ENCODE measurements at places on chromosomes 6 and 20.

DNA sequence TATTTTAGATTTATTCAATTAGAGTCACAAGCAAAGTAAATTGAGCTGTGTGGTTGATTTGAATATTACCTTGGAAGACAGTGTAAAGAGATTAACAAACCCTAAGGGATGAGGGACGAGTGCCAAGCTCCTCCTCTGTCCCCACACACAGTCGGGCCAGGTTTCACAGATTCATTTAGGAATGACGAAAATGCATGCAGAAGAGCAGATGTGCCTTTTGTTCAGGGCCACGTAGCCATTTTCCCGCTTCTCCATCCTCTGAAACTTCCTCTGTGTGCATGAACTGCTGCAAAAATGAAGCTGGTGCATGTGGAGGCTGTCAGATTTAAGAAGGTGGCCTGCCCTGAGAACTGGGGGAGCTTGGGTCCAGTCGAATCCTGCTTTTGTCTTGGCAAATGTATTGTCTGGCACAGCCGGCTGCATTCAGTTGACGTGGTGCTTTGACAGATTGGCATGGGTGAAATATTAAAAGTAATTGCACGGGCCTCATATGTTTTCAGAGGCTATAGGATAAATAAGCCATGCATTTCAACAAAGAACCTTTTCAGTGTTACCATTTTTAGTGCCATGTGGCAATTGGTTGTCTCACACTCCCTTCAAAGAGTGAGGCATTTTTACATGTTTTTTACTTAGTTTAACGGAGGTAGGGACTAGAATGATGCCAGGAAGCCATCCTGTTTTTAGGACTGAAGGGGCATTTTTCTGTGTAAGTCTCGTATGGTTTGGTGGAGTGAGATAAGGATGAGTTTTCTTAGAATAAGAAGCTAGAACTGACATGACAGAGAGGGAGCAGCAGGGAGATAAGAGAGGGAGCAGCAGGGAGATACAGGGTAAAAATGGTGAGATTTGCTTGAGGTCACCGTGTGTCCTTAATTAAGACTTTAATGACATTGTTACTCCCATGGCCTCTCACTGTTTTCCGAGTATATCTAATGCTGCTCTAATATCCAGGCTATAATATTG is 361.1 kb downstream of the NRN1 start:
- no peak for DNase-seq

DNA sequence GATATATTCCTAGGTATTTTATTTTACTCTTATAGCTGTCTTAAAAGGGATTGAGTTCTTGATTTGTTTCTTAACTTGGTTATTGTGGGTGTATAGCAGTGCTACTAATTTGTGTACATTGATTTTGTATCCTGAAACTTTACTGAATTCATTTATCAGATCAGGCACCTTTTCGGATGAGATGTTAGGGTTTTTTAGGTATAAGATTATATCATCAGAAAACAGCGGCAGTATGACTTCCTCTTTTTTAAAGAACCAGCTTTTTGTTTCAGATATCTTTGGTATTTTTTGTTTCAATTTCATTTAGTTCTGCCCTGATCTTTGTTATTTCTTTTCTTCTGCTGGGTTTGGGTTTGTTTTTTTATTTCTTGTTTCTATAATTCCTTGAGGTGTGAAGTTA is 382.4 kb upstream of the ADGRB3 start:
- no peak for DNase-seq

DNA sequence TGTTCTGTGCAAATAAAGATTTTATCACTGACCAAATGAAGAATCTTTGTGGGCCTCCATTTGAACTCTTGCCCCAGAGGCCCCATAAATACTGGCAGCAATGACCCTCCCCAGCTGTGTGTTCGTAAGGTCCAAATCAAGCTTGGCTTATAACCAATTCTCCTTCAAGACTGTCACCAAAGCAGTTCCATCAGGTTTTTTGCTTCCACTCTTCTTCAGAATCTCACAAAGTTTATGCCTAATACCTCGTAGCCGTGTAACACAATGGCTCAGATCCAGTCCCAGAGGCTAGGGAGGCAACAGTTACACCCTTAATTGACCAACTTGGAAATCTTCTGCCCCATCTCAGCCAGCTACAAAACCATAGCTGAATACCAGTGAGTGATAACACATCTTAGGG is 120.5 kb downstream of the HIVEP2 start:
- peak; percentile 55 for DNase-seq

DNA sequence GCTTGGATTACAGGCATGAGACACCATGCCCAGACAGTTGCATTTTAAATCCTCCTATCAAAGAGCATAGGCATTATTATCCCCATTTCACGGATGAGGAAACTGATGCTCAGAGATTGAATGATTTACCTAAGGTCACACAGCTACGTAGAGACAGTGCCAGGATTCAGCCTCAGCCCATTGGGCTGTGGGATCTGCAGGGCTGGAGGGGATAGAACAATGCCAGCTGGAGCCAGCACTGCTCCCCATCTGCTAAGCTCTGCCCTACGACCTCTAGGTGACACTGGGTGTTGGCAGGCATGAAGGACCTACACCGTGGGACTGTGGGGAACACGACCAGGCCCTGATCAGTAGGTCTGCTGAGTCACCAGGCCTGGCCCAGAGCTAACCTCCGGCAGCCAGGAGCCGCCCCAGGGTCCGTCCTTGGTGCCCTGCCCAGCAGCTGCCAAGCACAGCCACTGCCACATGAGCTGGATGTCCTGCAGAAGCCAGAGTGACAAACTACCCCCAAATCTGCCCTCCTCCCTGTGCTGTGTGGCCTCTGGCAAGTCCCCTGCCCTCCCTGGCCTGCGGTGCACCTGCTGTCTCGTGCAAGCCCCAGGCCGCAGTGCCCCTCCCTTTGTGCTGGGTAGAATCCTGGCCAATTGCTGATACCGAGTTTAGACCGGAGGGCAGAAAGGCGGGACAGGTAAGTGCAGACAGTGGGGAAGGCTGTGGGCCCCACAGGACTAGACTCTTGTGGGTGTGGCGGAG is 47.6 kb upstream of the PTGIS start:
- DNase-seq = no peak

GRCh38 chr20:31440012-31440659 is at the start of gene DEFB123:
TSS of gene DEFB123 (plus strand) at chr20:31440632. CDS start at chr20:31440699, 67 bp downstream.
- DNase-seq = no peak

DNA sequence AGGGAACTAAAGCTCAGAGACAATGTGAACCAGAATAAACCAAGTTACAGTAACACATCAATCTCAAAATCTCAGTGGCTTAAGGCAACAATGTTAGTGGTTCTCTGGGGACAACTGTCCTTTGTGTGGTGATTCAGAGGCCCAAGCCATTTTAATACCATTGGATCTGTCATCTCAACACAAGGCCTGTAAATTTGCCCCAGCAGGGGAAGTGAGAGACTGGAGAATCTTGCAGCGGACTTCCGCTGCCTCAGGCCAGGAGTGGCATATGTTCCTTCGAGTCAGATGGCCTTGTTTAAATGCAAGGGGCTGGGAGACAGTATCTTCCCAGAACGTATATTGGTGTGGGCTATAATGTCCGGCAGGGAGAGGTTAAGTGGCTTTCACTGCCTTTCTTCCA is 126.0 kb downstream of the CD83 start:
- DNase-seq = no peak

GRCh38 chr6:52415917-52416628 is 4.1 kb upstream of the EFHC1 start:
- peak; percentile 45 for DNase-seq

- DNase-seq = no peak
Observed at GRCh38 chr6:15519681-15520080, 143.1 kb downstream of the DTNBP1 start.

- DNase-seq = peak; percentile 37
Observed at GRCh38 chr6:154509421-154510143, 903 bp downstream of the CNKSR3 start.

DNA sequence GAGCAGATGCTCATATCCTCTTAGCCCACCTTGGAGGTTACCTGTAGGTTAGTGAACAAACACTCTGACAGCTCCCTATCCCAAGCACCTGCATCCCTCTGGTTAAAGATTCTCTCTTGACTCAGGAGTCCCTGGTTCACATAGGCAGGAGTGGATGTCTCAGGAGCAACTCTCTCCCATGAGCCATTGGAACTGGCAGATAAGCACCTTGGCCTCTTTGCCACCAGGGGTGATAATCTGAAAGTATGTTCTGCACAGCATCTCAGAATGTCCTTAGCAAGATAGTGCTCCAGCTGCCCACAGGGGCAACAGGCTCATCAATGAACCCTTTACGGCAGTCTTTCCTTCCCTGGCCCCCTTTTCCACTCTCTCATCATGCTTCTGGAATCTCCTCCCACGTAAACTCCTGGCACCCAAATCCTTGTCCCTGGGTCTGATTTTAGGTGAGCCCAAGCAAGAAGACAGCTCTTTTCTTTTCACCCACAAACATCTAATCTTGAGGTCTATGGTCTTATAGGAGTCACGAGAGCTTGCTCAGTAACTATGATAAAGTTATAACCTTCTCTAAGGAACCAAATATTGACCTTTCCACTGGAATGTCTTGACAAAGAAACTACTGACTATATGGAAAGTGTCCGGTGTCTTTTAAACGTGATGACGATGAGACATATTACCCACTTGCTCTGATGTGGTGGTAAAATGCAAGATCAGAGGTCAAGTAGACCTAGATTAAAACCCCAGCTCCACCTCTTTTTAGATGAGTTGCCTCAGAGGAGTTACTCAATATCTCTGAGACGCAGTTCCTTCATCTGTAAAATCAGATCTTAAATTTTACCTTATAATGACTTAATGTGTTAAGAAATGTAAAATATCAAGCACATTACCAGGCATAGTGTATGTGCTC is 39.8 kb upstream of the ISM1 start:
- no peak for DNase-seq

GRCh38 chr20:57280221-57280620 is 13.8 kb upstream of the BMP7 start:
- DNase-seq = no peak

GRCh38 chr6:140178520-140178919 is 804.1 kb upstream of the CITED2 start:
- DNase-seq = peak; percentile 92

DNA sequence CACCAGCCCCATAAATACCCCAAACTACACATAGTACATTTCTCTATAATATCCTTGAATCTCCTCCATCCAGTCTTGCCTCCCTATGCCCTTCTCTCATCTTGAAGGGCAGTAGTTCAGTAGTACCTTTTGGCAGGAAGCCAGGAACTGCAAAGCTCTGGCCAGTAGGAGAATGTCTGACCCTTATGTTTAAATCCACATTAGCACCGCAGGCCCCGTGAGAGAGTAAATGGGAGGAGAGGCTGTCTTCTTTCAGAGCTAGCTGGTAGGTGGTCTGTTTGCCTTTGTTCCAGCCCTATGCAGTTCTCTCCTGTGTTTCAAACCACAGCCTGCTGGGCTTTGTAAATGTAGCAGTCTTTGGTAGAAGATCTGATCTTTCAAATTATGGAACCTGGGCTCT is 690.7 kb downstream of the DOK5 start:
- DNase-seq = no peak

GRCh38 chr20:49569411-49570115 is 1.6 kb upstream of the PTGIS start:
- peak; percentile 94 for DNase-seq

- DNase-seq = no peak
Observed at GRCh38 chr6:20712011-20712410, 177.8 kb downstream of the CDKAL1 start.

GRCh38 chr20:17504066-17504897 is 26.9 kb downstream of the BFSP1 start:
- peak; percentile 10 for DNase-seq
